GM23248 (cell line): ENCODE measurements at places on chromosomes 3 and 15.
A peak's percentile ranks its signal among the peaks of the same experiment; 100 is the strongest.

- peak; percentile 73 for DNase-seq
Observed at GRCh38 chr3:99747915-99748314, 69.7 kb upstream of the CMSS1 start.

DNA sequence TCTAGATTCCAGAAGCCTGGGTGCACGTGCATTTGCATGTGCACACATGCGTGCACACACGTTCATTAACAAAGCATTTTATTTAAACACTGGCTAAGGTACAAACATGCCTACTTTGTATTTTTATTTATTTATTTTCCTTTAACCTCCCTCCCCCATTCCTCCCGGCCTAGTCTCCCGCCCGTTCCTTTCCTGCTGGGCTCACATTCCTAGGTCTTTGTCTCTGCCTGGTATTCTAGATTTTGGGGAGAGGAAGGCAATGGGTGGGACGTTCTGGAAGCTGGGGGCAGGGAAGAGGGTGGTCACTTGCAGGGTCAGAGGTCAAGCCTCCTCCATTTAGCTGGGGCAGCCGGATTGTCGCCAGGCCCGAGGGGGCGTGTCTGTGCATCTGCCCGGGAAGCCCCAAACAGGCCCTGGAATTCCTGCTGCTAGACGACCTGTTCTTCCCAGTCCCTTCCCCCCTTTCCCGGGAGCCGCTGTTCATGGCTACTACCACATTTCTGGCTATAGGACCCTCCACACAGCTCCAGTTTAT lies 51.8 kb downstream of the TRIM71 start:
- no peak for DNase-seq

DNA sequence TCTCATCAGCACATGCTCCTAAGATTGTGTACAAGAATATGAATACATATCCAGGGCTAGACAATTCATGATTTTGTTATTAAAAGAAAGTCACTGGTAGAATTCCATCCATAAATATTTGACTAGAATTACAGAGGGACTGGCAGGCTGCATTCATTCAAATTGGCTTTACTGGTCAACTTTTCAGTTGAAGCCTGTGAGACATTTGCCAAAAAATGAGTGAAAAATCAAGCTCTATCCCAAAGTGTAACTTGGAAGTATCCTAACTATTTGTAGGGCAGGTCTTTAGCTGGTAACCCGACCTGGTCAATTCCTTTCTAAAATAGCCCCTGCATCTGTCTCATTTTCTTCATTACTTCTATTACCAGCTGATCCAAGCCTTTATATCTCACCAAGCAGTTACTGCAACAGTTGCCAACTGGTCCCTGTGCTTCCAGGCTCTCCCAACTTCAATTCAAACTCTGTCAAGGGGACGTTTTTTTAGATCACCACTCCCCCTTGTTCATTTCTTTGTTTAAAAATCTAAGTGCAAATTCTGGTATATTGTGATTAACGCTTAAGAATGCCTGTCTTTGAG lies 173.1 kb upstream of the TBL1XR1 start:
- no peak for DNase-seq

- peak; percentile 32 for DNase-seq
Observed at GRCh38 chr3:152155246-152156020, 113.3 kb upstream of the MBNL1 start.

DNA sequence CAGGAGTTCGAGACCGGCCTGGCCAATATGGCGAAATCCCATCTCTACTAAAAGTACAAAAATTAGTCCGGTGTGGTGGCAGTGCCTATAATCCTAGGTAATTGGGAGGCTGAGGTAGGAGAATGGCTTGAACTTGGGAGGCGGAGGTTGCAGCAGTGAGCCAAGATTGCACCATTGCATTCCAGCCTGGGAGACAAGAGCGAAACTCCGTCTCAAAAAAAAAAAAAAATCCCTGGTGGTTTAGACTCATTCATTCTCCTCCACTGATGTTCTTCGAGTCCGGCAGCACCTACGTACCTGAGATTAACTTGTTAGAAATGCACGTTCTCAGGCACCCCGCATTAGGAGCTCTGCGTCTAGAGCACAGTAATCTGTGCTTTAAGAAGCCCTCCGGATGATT lies 3.7 kb downstream of the MCTP2 start:
- no peak for DNase-seq

DNA sequence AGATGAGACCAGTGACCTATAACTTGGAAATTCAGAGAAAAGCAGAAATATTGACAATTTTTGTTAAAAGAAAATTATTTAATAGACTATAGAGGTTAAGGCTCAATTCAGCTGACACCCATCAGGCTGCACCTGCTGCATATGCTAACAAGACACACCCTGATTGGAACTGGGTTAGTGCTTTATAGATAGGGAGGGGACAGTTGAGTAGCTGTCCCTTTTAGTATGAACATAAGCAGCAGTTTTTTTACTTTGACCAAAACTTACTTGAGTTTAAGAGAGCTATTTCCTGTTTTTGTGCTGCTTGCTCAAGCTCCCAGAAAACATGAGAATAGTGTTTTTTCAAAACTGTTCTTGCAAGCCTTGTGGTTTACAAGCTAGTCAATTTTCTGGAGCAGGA lies 292.6 kb downstream of the LRRC3B start:
- DNase-seq: no peak

- no peak for DNase-seq
Observed at GRCh38 chr3:182384221-182384620, 409.1 kb upstream of the ATP11B start.

- DNase-seq: no peak
Observed at GRCh38 chr3:195838714-195839113, 27.0 kb upstream of the MUC4 start.

DNA sequence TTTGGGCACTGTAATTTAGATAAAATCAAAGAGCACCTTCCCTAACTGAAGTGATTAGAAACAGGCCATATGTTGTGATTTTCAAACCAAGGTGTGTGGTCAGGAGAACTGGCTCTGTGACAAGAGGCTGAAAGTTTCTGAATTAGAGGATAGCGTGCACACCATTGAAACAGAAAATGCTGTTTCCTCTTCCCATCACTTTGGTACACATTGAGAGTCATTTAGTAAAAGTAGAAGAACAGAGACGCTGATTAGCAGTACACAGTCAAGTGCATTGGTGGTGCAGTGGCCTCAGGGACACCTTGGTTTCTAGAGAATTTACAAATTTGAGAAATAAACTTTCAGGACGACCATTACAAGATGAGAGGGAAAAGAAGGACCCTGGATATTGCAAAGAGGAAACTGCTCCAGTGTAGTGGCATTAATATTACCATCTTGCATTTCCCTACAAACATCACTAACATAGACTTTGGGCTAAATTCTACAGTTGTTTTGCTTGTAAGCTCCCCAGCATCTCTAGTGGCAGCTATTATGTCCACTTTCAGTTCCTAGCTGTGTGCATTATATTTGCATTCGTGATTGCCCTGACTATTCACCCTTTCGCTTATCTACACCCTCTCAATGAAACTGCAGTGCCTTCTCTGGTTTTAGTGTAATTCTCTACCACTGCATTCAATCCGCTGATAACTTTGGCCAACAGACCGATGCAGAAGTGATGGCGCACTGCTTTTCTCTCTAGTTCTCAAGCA lies 728.1 kb upstream of the GRM7 start:
- DNase-seq: no peak

GRCh38 chr15:93515256-93516051 lies 426.4 kb upstream of the RGMA start:
- no peak for DNase-seq

DNA sequence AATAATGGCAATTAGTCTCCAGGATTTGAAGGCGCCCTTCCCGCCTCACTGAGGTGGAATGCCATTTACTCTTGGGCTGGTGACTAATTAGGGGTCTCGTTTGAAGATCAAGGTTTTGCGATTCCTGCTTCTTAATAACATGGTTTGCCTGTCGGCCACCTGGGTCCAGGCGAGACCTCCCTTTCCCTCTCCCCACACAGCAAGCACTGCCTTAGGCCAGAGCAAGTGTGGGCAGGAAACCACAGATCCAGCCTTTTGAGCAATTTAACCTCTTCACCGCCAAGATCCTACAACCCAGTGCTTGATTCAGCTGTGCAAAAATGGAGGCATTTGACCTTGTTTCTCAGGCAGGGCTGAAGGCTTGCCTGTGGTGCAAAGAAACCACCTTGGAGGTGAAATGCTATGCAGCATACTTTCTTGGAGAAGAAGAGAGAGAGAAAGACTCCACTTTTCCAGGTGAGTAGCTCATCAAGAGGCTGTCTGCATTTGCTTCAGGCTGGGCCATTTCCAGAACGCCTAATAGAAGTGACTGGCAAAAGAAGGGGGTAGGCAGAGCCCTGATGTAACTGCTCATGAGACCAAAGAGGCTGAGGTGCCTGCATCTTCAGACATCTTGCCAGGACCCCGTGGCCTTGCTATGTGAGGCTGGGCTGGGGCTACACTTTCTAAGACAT lies 34.1 kb upstream of the WNT5A start:
- DNase-seq: no peak

GRCh38 chr15:57205996-57206395 lies 170.3 kb upstream of the CGNL1 start:
- DNase-seq: no peak
